ENCODE measurements at places on chromosomes 6 and 20.

DNA sequence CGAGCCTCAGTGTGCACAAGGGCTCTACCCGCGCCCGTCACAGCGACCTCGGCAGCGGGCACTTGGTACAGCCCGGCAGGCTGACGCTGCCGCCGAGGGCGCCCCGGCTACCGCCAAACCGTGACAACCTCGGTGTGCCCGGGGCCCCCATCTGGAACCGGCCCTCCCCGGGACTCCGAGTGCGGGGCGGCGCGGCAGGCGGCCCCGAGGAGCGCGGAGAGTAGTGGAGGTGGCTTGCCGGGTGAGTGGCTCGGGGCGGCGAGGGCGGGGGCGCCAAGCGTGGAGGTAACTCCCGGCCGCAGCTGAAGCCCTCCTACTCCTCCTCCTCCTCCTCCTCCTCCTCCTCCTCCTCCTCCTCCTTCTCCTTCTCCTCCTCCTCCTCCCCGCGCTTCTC lies at the start of gene ISM1:
ISM1 (plus strand) TSS at position 371 of the 394 bp plus-strand sequence. CDS start 503 bp downstream, outside the sequence.
- DNase-seq, result no peak

GRCh38 chr20:52621401-52621800 lies 350.8 kb upstream of the TSHZ2 start:
- DNase-seq, result no peak

GRCh38 chr20:19382386-19383340 lies 170.2 kb downstream of the SLC24A3 start:
- no peak for DNase-seq

GRCh38 chr6:82259389-82259788 lies 11.8 kb upstream of the IBTK start:
- DNase-seq, result peak; percentile 49

- peak; percentile 44 for DNase-seq
These were observed 2.4 kb downstream of the AMD1 start for GRCh38 chr6:110876806-110877564.

- DNase-seq, result no peak
These were observed 43.2 kb downstream of the KHDC1L start for GRCh38 chr6:73182021-73182607.

DNA sequence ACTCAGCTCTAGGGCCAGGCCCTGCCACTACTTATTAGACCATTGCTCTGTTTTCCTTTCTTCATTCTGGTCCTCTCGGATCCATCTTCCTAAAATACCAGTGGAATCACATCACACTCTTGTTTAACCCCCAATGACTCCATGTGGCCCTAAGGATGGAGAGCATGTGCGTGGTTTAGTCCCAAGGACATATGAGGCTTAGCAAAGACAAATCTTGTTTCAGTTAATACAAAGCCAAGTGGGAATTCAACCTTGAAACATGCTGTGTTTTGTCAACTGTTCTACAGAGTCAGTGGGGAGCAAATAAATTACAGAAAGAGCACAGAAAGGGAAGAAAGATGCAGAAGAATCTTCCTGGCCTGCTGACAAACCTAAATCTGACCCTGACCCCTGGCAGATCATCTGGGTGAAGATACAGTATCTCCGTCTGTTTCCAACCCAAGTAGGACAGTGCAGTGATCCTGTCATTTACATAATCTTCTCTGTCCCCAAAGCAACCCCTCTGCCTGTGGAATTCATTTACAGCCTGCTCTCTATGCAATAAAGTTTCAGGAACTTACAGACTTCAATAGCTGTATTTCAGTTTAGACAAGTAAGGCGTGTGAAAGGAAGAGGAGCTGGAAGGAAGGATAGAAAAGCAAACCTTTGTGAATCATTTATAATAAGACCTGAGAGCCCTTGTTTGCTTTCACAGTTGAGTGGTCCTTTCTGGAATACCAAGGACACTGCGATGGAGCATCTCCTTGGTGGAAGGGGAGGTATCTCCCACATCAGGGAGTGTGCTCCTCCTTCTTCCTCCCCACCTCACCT lies 144.0 kb downstream of the THBS2 start:
- DNase-seq, result no peak

- DNase-seq, result no peak
These were observed 233.9 kb downstream of the ERMARD start for GRCh38 chr6:169985121-169986015.

GRCh38 chr6:129598244-129599187 lies 111.5 kb downstream of the ARHGAP18 start:
- DNase-seq, result peak; percentile 88

DNA sequence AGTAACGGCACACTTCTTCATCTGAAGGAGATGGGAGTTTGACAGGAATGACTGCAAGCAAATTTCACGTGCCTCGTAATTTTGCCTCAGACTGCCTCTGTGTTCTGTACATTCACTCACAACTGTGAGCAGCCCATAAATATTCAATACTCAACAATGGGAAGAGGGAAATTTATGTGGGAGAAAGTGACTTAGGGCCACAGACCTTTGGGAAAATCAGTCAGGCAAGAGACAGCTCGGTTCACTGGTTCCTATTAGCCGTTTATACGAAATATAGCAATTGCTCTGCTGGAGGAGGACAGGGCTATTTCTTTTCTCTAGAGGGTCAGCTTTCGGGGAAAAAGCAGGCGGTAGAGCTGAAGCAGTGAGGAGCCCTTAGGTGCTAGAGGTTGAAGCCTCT lies 28.0 kb downstream of the OPN5 start:
- no peak for DNase-seq

GRCh38 chr6:128885381-128885780 lies 2.4 kb downstream of the LAMA2 start:
- DNase-seq, result no peak

DNA sequence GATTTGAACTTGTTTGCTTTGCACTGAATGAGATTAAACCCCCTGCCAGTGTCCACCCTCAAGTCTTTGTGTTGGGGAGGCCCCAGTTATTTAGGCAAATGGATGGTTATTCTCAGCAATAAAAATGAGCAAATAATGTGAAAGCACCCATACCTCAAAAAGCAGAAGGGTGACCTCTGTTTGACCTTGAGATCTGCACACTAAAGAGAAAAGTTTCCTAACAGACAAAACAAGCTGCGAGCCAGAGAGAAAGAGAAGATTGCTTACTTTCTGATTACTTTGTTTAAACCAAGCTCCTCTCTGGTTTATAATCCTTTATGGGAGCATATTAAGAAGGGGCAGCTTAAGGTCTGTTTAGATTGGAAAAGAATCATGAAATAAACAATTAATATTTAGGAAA lies 30.4 kb upstream of the TRERF1 start:
- DNase-seq, result no peak

DNA sequence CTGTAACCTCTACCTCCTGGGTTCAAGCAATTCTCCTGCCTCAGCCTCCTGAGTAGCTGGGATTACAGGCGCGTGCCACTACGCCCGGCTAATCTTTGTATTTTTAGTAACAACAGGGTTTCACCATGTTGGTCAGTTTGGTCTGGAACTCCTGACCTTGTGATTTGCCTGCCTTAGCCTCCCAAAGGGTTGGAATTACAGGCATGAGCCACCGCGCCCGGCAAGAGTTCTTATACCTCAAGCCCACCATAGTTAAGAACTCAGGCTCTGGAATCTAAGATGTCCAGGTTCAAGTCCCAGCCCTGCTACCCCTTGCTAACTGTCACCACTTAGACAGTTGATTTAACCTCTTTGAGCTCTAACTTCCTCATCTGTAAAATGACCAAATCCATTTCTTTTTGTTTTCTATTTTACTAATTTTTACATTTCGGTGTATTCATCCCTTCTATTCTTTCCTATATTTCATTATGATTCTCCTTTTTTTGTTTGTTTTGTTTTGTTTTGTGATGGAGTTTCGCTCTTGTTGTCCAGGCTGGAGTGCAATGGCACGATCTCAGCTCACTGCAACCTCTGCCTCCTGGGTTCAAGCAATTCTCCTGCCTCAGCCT lies 104.8 kb upstream of the ZNF217 start:
- DNase-seq, result no peak

DNA sequence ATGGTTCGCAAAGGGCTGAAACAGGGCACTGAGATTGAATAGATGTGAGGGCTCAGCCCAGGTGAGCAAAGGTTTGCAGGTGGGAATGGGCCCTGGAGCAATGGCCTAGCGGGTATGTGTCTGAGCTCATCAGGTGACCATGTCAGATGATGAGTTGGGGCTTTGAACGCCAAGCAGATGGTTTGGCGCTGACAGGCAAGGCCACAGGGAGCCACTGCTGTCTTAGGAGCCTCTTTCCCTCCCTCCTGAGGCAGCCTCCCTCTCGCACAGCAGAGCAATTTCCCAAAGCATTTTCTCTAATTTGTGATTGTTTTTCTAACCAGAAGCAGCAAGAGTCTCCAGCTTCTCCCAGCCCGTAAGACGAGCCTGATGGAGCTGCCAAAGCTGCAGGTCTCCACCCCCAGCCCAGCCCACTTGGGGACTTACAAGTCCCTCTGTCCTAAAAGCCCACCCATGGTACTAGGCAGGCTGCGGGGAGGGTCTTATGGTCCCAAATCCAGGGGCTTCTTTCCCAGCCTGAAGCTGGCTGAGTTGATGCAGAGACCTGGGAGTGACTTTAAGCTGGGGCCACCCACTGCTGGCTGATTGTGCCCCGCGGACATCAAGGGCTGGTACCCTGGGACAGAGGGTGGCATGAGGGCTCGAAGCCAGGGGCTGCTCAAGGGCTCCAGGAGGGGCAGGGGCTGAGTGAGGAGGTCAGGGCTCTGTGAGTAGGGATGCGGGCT lies 11.6 kb downstream of the CDH22 start:
- DNase-seq, result no peak

- DNase-seq, result no peak
These were observed 124.6 kb upstream of the CDH4 start for GRCh38 chr20:61127311-61128039.

- peak; percentile 97 for DNase-seq
These were observed 38.7 kb downstream of the TRAF3IP2 start for GRCh38 chr6:111566873-111567517.

DNA sequence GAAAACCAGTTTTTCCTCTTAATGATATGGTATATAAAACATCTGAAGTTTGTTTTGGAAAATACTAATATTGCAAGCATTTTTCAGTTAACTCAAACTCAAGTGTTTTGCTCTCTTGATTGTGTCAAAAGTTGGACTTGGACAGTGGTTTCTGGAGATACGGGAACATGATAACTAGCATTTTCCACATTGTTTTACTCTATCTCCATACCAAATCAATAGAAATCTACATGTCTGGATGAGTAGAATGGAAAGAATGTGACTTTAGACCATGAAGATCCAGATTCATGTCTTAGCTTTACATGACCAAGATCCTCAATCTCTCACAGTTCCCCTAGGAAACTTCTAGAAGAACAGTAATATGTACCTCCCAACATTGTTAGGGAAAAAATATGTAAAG lies 22.2 kb upstream of the FBXO30 start:
- no peak for DNase-seq

DNA sequence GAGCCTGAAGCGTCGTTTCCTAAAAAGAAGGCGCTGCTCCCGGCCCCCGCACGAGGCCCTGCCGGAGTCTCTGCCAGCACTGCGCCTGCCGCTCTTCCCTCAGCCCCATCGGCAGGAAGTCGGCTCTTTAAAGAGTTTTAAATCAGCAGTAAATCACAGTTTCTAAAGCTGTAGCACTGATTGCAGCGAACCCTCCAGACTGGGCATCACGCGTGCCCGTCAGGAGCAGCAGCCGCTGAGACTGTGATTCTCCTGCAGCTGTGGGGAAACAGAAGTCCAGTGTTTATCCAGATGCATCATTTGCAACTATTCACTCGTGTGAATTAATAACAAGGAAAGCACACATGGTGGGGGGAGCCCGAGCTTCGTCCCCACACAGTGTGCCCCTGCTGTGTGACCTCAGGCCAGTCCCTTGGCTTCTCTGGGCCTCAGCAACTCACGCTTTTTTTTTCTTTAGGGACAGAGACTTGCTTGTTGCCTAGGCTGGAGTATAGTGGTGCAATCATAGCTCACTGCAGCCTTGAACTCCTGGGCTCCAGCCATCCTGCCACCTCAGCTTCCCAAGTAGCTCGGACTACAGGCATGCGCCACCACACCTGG lies 28.3 kb downstream of the DLL1 start:
- no peak for DNase-seq

GRCh38 chr6:39227476-39227875 lies 1.8 kb downstream of the KCNK5 start:
- DNase-seq, result no peak

DNA sequence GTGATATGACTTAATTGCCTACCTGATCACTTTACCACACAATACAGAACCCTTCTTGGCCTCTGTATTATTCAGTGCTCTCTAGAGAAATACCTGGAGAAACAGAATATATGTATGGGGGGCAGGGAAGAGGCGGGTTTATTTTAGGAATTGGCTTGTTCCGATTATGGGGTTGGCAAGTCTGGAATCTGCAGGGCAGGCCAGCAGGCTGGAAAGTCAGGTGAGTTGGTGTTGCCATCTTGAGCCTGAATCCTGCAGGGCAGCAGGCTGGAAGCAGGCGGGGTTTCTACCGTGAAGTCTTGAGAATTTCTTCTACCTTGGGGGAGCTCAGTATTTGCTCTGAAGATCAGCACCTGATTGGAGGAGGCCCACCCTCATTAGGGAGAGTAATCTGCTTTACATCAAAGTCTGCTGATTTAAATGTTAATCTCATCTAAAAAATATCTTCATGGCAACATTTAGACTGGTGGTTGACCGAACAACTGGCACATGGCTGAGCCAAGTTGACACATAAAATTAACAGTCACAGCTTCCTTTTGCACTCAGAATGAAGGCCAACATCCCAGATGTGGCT lies 193.9 kb downstream of the ZDHHC14 start:
- DNase-seq, result no peak

DNA sequence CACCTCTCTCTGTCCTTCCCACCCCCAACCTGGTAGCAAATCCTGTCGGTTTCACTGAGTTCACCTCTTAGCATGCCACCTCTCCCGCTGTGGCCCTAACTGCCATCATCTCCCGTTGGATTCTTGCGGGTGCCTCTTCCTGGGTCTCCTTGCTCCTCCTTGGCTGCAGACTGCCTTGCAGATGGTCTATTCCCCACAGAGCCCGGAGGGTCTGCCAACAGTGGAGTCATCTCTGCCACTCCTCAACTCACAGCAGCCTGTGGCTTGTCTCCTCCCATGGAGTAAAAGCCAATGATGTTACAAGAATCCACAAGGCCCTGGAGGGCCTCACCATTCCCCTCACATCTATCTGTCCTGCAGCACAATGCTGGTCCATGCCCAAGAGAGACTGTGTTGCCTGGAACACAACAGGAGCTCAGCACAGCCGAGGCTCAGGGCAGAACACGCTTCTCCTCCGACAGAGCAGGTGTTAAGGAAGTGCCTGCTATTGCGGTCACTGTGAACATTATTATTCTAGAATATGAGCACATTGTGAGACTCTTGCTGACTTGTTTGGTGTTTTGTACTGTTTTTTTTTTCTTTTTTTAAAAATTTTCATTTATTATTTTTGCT lies 241.8 kb upstream of the SULF2 start:
- DNase-seq, result no peak

DNA sequence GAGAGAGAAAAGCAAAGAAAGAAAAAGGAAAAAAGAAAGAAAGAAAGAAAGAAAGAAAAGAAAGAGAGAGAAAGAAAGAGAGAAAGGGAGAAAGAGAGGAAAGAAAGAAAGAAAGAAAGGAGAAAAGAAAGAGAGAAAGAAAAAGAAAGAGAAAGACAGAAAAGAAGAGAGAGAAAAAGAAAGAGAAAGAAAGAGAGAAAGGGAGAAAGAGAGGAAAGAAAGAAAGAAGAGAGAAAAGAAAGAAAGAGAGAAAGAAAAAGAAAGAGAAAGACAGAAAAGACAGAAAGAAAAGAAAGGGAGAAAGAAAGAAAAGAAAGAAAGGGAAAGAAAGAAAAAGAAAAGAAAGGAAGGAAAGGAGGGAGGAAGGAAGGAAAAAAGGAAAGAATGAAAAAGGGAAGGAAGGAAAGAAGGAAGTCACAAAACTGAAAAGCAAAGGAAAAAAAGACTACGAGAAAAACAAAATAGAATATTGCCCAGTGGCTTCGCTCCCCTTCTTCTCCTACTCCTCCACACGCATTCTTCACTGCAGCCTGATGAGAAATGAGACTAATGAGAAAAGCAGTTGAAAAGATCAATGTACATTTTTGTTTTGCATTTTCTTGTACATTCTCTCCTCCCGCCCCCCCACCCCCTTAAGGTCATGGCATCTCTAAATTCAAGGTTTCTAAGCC lies 170.0 kb downstream of the SOD2 start:
- DNase-seq, result no peak

Measured in KBM-7 (cell line).